ENCODE measurements at places on chromosomes 4 and X.

GRCh38 chrX:30570505-30570904 lies 7.1 kb downstream of the TASL start:
- DNase-seq: no peak

DNA sequence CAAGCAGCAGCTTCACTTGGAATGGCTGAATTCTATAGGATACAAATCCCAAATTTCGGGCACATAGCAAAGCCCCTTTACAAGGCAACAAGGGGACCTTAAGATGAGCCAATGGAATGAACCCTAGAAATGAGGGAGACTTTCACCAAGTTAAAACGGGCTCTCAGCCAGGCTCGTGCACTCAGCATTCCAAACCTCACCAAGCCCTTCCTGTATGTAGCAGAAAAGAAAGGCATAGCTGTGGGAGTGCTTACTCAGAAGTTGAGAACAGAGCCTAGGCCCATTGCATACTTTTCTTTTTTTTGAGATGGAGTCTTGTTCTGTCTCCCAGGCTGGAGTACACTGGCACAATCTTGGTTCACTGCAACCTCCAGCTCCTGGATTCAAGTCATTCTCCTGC lies 10.8 kb upstream of the HERC5 start:
- no peak for DNase-seq

- no peak for DNase-seq
Observed at GRCh38 chr4:94419956-94420355, 31.8 kb upstream of the PDLIM5 start.

GRCh38 chr4:184104419-184105101 lies 113.1 kb downstream of the ENPP6 start:
- peak; percentile 86 for DNase-seq

- peak; percentile 68 for DNase-seq
Observed at GRCh38 chrX:9163214-9163709, 129.3 kb upstream of the FAM9B start.

DNA sequence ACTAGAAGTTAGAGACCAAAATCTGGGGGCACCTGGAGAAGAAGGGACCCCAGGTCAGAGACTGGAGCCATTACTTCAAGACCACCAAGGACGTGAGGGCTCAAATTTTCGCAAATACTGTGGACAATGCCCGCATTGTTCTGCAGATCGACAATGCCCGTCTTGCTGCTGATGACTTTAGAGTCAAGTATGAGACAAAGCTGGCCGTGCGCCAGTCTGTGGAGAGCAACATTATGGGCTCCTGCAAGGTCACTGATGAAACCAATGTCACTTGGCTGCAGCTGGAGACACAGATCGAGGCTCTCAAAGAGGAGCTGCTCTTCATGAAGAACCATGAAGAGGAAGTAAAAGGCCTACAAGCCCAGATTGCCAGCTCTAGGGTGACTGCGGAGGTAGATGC lies 101.2 kb downstream of the NCAPG start:
- DNase-seq: no peak

- DNase-seq: no peak
Observed at GRCh38 chr4:137635601-137636000, 103.3 kb upstream of the PCDH18 start.

DNA sequence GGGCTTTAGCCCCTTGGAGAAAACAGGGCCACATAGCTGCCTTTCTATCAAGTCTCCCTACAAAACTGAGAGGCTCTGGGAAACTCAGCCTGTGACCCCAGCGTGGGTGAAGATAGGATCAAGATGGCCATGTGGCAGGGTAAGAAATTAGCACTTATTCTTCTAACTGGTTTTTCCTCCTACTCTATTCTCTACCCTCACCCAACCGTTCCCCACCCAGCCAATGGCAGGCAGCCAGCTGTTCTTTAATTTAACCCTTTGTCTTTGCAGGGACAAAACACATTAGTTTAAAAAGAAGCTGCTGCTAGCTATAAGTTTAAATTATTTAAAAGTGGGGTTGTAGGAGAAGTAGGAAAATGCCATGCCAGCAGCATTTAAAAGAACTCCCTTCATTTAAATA lies 2.8 kb downstream of the CLCN5 start:
- DNase-seq: no peak

GRCh38 chr4:32010221-32010620 lies 1290.1 kb downstream of the PCDH7 start:
- no peak for DNase-seq

- DNase-seq: no peak
Observed at GRCh38 chrX:134460862-134461220, 876 bp downstream of the HPRT1 start.

DNA sequence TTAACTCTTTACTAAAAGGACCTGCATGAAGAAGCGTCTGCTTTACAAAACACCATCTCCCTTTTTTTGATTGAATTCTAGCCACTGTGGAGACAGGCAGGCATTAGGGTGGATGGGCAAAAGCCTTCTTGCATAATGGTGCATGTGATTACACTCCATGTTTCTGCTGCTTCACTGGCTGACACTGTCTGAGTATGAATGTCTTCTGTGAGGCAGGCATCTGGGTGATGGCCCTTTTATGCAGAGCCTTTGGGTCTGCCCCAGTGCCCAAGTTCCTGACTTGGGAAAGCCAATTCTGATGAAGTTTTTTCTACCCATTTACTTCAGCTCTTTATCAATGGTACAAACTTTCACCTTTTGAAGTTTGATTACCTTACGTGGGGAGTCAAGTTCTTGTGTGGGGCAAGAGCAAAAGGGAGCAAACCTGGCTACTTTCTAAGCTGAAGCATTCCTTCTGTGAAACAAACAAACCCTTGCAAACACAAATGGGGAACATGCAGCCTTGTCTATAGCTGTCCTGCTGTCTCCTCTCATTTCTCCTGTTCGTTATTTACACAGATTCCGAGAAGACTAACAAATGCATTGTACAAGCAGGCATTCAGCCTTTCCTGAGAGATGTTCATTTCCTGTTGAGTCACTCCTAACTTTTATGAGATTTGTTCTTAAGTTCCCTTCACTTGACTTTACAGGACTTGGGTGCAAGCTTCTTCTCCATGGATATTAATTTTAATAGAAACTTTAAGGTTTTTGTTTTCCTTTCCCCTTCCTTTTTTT lies 301.9 kb downstream of the TLL1 start:
- DNase-seq: no peak

DNA sequence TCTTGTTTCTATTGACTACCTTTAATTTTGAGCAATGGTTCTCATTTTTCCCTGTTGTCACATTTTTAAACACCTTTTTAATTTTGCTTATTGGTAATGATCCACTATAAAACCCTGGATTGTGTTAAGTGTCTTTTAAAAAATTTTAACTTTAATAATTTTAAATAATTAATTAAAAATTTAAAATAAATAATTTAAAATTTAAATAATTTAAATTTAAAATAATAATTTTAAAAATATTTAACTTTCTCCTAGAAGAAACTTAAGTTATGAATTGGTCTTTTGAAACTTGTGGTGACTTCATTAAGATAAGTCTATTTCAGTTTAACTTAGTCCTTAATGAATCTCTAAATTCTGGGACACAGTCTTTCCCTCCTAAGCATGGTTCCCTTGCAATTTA lies 566.3 kb upstream of the GALNTL6 start:
- DNase-seq: no peak

GRCh38 chr4:29588617-29589016 lies 1131.6 kb upstream of the PCDH7 start:
- no peak for DNase-seq

GRCh38 chr4:1402021-1402515 lies 4.2 kb downstream of the NKX1-1 start:
- no peak for DNase-seq

GRCh38 chr4:139329665-139330200 lies 27.5 kb upstream of the NDUFC1 start:
- DNase-seq: no peak

- no peak for DNase-seq
Observed at GRCh38 chr4:58983887-58984286, 1873.7 kb upstream of the IGFBP7 start.

- DNase-seq: no peak
Observed at GRCh38 chrX:44305921-44306320, 37.6 kb downstream of the EFHC2 start.

DNA sequence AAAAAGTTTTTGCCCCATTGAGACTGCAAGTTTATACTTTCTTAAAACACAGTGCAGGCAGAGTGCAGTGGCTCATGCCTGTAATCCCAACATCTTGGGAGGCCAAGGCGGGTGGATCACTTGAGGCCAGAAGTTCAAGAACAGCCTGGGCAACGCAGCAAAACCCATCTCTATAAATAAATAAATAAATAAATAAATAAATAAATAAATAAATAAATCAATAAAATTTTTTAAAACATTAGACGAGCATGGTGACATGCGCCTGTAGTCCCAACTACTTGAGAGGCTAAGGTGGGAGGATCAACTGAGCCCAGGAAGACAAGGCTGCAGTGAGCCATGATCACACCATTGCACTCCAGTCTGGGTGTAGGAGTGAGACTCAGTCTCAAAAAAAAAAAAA lies 213.3 kb downstream of the LRBA start:
- no peak for DNase-seq

DNA sequence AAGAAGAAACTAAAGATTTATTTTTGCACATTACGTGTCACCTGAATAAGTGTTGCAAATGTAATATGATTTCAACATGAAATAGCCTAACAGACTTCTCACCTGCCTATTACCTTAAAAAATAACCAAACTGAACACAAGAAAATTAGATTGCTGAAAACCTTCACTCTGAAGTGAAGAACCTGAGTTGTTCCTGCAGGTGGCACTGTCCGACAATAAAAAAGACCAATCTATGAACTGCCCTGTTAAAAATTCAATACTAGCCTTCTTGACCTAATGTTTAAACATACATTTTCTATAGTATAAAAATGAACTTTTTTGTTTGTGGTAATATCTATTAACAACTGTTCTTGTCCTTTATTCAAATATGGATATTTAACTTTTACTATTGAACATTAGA lies 69.2 kb upstream of the PNPLA4 start:
- DNase-seq: no peak

DNA sequence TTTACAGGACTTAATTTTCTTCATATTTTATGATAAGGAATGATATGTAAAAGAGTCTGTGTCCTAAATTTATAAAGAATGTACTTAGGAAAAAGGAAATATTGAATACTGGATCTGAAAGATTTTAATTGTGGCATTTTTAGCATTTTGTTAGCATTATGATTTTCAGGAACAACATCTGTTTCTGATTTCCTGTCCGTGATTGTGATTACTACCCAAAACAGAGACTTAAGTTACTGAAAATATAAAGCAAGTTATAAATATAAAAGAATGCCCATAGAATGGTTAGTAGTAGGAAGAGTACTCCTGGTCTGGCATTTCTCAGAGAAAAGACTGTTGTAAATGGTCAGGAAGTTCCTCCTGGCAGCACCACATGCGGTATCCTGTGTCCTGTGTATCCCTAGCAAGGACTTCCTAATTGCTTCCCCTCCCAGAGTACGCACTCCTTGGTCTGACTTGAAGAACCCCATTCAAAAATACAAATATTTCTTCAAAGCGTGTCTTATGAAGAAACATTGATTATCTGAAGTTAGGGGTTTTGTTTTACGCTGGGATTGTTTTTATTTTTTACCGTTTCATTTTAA lies 88.9 kb downstream of the RS1 start:
- DNase-seq: no peak

DNA sequence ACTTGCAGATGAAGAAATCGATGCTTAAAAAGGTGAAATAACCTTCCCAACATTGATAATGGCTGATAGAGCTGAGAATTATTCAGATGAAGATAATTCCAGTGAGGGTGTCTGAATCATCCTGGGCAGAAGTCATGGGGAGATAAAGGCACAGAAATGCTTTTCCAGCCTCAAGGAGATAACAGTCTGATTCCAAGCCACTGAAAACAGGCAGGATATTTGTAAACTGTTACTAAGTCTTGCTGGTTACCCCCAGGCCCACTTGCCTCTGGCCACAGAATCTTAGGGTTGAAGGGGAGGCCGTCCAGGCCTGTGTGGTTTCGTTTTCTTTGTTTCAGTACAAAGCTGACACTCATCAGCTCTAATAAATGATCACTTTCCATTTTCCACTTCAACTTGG lies 158.5 kb downstream of the SH3KBP1 start:
- DNase-seq: no peak

- no peak for DNase-seq
Observed at GRCh38 chr4:76439491-76439890, 4.5 kb downstream of the SHROOM3 start.

DNA sequence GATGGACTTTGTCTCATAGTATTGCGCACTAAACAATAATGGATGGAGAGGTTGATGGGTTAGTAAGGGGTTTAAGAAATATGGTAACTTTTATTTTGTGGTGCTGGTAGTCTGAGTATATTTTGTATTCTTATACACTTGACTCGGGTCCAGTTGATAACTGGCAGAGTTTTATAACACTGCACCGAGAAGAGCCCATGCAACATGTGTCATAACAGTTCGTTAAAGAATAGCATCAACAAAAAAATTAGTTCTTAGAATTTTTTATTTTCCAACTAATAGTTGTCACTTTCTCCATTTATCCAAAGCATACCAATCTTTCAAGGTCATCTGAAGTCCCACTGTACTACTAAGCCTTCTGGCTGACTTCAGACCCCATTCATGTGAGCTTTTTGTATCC lies 175.1 kb downstream of the SOWAHB start:
- no peak for DNase-seq

- no peak for DNase-seq
Observed at GRCh38 chrX:119784747-119785446, 6.5 kb downstream of the RPL39 start.

- no peak for DNase-seq
Observed at GRCh38 chrX:71823391-71824057, 60.4 kb downstream of the CXorf49B start.

All from right lobe of liver (tissue), 6 donors.